A549 treated with Hydrocortisone at 1 μM for 4 hours (cell line): ENCODE measurements at places on chromosomes 13 and 19. TPM values are rescaled to one million over a fixed set of nuclear protein-coding genes. Genes with fewer than 3 reads are reported as not detected.

The C1QTNF9B gene
- not detected in 5 replicates for total RNA-seq

The PSPN gene
- total RNA-seq, result 0.46 to 1.0 TPM (median 0.77 TPM) in 5 replicates

The CHAMP1 gene
- 22.6 to 24.5 TPM (median 23.8 TPM) in 5 replicates for total RNA-seq

The CYP4F12 gene
- total RNA-seq, result 1.8 to 2.4 TPM (median 2.4 TPM) in 5 replicates

The ZNF99 gene
- total RNA-seq, result not detected in 5 replicates
